ENCODE measurements at places on chromosomes 2 and 18. TPM values are rescaled to one million over a fixed set of nuclear protein-coding genes. Genes with fewer than 3 reads are reported as not detected.

Gene ICA1L
- 5.7 TPM for total RNA-seq

Gene PNPT1
- 32.8 TPM for total RNA-seq

Gene CYP1B1
- 29.9 TPM for total RNA-seq

Gene ACTG2
- not detected for total RNA-seq

Gene LINC00305
- total RNA-seq, result not detected

Measured in H4 (cell line).